CD4-positive, alpha-beta T cell treated with Interleukin-2 at 100 ng/mL for 4 hours (primary cell): ENCODE measurements at places on chromosomes 13 and 19.

- no peak for DNase-seq
Observed at GRCh38 chr19:18368504-18369222, 17.3 kb upstream of the GDF15 start.

DNA sequence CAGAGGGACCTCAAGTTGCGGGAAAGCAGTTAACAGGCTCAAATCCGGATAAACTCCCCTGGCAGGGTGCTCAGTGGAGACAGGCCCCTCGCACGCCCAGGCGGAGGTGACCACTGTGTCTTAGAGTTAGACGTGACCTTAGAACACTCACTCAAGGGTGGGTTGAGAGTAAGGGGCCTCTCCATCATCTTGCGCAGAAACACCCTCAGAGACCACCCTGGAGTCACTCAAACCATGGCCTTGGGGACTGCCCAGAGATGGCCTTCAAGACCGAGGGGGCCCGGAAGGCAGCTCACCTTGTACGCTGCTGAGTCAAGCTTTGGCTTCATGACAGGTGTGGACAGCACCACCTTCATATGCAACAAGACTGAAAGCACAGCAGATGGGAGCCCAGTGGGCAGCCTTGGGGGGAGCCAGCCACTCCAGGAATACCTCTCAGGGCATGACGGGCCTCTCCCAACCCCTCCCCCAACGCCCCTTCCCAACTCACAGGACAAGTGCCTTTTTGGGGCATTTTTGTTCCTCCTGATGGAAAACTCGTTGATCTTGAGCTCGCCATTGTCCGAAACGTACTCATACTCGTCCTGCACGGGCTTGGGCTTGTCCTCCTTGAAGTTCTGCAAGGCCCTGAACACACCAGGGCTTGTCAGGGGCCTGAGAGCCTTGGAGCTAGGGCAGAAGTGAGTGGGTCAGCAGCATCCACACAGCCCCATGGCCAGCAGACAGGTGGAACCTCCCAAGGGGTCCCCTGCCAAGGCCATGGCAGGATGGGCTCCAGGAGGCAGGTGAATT lies 229.2 kb downstream of the TUBA3C start:
- DNase-seq: no peak

DNA sequence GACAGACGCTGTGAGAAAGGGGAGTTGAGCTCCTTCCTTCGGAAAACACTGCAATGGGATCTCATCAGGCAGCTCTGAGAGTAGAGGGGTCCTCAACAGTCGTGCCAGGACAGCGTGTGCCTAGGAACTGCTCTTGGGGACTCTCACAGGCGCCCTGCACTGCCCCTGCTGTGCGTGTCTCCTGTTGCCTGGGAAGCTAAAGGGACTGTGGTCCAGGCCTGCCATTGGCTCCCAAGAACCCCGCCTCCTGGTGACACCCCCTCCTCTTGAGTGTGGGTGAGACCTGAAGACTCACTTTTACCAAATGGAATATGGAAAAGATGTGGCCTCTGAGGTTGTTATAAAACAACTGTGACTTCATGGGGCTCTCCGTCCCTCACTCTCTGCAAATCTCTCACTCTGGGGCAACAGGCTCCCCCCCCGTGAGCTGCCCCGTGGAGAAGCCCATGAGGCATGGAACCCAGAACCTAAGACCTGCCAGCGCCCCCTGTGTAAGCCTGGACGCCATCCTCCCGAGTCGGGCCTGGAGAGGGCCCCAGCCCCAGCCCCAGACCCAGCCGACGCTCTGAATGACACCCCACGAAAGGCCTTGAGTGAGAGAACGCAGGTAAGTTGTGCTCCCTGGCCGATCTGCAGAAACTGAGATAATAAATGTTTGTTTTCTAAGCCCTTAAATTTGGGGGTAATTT lies 302.7 kb downstream of the FGF9 start:
- no peak for DNase-seq

DNA sequence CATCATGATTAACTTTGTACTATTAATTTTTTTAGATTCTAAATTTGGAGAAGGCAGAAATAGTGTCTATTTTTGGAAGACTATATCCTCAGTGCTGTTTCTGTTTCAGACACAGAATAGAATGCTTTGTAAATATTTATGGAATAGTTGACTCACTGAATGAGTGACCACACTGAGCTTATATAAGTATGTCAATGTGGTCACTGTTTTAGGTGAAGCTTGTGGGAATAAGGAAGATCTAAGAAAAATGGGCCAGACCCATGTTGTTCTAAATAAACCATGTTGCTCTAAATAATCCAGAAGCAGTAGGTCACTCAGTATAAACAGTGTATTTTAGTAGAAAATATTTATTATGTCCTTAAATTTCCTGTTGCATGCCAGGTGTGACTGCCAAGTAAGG lies 45.5 kb upstream of the DACH1 start:
- DNase-seq: no peak

GRCh38 chr13:25988661-25989060 lies 63.2 kb downstream of the SHISA2 start:
- no peak for DNase-seq

GRCh38 chr19:32396046-32396652 lies 9.4 kb upstream of the DPY19L3 start:
- no peak for DNase-seq

DNA sequence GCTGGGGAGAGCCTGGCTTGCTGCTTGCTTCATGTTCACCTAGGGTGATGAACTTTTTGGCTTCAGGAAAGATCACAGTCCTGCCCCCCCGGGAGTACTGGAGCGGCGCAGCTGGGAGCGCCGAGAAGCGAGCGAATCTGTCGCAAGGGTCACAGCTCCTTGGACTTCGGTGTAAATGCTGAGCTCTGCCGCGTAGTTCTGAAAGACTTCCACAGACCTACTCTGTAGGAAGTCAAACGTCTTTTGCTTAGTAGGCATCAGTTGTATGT lies 2.7 kb downstream of the ING1 start:
- no peak for DNase-seq

DNA sequence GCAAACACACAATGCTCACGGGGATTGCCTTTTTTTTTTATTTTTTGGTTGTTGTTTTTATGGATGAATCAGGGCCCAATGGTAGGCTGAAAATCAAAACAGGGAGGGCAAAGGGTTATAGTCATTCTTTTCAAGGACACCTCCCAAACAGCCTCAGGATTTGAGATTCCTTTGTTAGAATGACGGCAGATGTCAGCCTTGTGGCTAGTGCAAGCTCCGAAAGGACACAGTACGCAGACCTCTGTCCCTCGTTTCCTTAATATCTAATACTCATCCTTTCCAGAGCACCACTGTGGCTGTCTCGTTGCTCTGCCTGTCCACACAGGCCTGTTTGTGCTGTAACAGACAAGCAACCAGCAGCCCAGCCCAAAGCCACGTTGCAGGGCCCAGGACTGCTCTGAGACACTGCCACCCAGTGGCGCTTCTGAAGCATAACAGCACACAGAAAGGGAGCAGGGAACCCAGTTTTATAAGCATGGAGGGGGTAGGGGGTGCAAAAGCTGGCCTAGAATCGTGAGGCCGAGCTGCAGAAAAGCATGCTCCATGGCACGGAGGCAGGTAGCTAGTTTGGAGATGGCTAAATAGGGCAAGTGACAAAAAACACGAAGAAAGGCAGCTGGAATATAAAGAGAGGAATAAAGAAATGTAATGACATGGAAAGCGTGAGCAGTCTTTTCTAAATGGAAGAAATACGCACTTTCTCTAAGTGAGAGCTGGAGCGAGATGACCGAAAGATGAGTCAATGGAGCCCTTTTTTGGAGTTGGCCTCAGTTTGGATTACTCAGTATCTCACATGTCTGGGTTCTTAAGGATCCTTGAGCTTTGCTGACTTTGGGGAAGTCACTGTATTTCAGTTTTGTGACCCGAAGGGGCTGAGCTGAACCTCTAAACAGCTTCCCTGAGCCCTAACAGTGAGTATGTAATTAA lies 40.7 kb upstream of the MEDAG start:
- DNase-seq: peak; percentile 46

DNA sequence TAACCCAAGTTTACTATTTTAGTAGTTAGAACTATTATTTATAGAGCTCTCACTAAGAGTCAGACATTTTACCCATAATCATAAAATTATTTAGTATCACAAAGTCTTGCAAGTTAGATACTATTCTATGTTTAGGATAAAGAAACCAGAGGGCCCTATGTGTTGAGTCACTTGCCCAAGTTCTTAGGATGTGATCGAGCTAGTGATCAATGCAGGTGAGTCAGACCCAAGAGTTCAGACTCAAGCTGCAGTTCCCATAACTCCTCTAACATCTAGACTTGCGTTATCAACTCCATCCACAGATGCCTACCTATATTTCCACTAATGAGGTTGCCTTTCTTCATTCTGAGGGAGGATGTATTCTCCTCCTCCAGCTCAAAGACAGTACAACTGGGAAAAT lies 53.8 kb downstream of the DACH1 start:
- DNase-seq: no peak

- no peak for DNase-seq
Observed at GRCh38 chr13:74555276-74555625, 421.0 kb upstream of the KLF12 start.

- no peak for DNase-seq
Observed at GRCh38 chr19:11268783-11269267, 6.5 kb upstream of the DOCK6 start.

DNA sequence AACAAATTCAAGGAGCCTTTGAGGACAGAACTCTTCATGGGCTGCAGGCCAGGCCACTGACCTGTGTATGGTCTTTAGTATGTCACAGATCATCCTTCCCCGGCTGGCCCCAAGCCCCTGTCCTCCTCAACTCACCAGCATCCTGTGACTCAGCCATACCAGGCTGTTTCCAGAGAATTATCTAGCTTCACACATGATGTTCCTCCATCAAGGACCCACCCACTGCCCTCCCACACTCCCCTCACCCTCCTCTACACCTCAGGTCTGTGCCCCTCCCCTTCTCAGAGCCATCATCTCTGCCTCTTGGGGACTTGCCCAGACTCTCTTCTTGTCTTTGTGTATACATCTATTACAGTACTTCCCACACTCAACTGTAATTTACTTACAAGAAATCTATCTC lies 14.7 kb downstream of the DCT start:
- no peak for DNase-seq

GRCh38 chr13:26133286-26133685 lies 81.5 kb upstream of the SHISA2 start:
- DNase-seq: no peak

DNA sequence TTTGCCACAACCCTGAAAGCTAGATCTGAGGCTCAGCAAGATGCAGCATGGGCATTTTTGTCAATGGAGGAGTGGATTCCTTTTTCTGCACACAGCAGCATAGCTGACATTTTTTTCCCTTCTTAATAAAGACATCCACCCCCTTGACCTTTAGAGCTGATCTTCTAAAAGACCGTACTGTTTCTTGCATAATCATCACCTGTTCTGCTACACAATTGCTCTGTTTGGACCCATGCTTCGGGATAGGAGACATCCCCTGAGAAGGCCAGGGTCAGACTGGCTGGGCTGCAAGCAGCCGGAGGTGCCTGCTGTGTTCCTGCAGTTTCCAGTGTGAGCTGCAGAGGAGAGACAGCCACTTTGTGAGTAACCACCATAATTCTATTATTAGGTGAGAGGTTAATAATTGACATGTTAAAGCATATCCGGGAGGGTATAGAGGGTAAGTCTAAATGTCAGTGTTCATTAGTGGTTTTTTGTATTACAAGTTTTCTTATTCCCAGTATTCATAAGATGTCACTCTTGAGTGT lies 108.5 kb upstream of the C1QTNF9B start:
- DNase-seq: no peak

GRCh38 chr13:41394166-41394565 lies 63.2 kb upstream of the RGCC start:
- no peak for DNase-seq

DNA sequence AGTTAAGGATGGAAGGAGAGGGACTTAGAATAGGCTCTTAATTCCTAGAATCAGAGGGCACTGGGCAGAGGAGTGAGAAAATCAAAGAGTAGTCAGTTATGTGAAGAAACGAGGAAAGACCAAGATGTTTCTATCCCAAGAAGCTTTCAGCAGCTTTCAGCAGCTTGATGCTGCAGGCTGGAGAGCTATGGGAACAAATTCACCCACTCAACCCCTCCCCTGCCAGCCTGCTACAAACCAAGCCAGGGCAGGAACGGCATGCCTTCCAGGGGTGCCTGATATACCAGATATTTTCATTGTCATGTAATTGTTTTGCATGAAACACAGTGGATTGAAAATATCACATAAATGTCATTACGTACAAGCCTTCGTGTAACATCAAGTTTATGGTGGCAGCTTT lies 262.2 kb downstream of the FGF14 start:
- DNase-seq: no peak

- no peak for DNase-seq
Observed at GRCh38 chr13:26932465-26932864, 171.9 kb upstream of the GPR12 start.

DNA sequence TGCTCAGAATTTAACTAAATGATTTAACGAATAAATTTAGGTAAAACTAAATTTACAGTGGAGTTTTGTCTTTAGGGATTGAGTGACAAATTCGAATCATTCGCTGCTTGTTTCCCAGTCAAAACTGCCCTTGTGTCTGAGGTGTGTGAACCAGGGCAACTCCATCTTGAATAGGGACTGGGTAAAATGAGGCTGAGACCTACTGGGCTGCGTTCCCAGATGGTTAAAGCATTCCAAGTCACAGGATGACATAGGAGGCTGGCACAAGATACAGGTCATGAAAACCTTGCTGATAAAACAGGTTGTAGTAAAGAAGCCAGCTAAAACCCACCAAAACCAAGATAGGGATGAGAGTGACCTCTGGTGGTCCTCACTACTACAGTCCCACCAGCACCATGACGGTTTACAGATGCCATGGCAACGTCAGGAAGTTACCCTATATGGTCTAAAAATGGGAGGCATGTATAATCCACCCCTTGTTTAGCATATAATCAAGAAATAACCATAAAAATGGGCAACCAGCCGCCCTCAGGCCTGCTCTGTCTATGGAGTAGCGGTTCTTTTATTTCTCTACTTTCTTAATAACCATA lies 10.2 kb upstream of the ANKRD10 start:
- DNase-seq: no peak

- DNase-seq: no peak
Observed at GRCh38 chr13:49448753-49449152, 4.7 kb downstream of the SETDB2 start.

GRCh38 chr19:960020-960419 lies 24.1 kb upstream of the WDR18 start:
- no peak for DNase-seq

DNA sequence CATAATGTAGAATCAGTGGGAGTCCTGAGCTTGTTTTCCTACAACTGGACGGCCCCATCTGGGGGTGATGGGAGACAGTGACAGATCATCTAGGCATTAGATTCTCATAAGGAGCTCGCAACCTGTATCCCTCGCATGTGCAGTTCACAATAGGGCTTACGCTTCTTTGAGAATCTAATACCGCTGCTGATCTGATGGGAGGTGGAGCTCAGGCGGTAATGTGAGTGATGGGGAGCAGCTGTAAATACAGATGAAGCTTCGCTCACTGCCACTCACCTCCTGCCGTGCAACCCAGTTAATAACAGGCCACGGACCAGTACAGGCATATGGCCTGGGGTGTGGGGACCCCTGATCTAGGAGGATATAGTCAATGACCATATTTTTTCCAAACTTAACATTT lies 38.8 kb downstream of the RCBTB1 start:
- DNase-seq: no peak
